ENCODE measurements at places on chromosomes 7 and 10. TPM values are rescaled to one million over a fixed set of nuclear protein-coding genes. Genes with fewer than 3 reads are reported as not detected.

GRCh38 chr10:15106352-15107013, 9.3 kb downstream of the RPP38 start:
- no peak overlapping the region for H3K27ac ChIP-seq
- no peaks in the 10 kb centered on the region for H3K27me3 ChIP-seq
- peak; percentile 73 for DNase-seq
- H3K4me1 ChIP-seq, result no peaks in the 10 kb centered on the region
- no peak overlapping the region for H3K4me3 ChIP-seq

DNA sequence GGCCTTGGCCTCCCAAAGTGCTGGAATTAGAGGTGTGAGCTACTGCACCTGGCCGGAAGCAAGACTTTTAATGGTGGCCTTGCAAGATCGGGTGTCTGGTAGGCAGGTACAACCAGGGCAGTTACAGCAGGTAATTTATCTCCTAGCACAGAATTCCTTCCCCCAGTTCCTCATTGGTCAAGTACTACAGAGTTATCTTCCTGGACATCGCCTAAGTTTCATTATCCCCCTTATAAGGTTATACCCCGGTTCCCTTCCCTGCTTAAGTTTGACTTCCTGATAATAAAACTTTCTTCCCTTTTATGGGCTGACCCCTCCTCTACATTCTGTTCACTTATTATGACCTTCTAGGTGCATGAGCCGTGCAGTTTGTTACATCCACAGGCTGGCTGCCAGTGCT, 19.0 kb upstream of the CYP3A43 start:
- no peaks in the 10 kb centered on the region for H3K4me1 ChIP-seq
- no peaks in the 10 kb centered on the region for H3K36me3 ChIP-seq
- H3K27ac ChIP-seq, result no peak overlapping the region
- DNase-seq, result no peak
- H3K4me3 ChIP-seq, result no peak overlapping the region

DNA sequence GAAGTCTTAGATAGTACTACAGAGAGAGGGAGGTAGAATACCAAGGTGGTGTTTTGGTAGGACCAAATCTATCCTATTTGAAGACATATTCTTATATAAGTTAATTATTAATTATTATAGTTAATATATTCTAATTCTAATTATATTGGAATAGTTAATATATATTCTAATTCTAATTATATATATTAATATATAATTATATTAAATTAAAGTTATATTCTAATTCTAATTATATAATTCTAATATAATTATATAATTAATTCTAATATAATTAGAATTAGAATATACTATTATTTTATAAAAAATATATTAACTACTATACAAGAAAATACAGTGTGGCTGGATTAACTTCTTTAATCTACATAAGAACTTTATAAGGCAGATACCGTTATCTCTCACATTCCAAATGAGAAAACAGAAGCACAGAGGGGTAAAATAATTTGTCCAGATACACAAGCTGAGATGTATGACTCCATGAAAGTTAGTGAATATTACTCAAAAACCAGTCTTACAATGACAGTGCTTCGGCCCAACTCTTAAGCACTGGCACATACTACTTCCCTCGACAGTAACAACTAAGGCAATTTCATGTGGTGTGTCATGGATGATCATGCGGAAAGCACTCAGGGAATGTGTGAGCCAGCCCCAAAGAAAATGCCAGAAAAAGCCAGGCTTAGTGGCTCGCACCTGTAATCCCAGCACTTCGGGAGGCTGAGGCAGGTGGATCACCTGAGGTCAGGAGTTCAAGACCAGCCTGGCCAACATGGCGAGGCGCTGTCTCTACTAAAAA, 42.6 kb downstream of the TYW1B start:
- no peak overlapping the region for H3K4me3 ChIP-seq
- no peaks in the 10 kb centered on the region for H3K27me3 ChIP-seq
- no peak overlapping the region for H3K27ac ChIP-seq
- peaks cover 9% of the 10 kb centered on the region for H3K4me1 ChIP-seq

DNA sequence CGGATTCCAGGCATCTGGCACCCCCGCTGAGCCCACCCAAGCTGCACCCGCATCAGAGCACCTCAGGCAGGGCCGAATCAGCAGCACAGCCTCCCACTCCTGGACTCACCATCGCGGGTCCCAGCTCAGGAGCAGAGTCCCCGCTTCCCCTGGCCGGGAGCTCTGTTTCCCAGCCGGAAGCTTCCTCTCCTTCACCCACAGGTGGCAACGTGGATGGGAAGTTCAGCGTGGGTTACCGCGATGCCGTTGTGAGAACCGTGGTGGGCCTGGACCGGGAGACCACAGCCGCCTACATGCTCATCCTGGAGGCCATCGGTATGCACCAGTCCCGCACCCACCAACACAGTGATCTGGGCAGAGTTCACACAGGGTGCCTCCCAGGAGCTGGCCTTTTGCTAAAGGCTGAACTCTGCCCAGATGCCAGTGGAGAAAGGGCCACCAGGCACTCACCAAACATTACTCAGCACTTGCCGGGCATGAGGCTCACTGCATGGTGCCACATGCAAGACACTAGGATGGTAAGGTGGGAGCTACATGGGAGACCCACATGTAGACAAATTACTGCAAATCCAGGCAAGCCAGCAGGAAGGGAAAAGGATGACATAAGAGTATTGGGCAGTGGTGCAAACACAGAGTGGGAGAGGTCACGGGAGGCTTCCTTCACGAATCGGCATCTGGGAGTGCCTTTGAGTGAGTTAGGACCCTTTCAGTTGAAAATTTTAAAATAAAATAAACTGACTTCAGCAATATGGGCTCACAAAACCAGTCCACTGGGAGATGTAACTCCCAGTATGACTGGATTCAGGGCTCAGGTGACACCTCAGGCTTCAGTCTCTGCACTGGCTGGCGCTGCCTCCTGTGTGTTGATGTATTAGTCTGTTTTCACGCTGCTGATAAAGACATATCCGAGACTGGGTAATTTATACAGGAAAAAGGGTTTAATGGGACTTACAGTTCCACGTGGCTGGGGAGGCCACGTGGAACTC, 10.4 kb downstream of the C10orf105 start:
- H3K27me3 ChIP-seq, result no peaks in the 10 kb centered on the region
- H3K27ac ChIP-seq, result no peak overlapping the region
- no peaks in the 10 kb centered on the region for H3K36me3 ChIP-seq
- no peak overlapping the region for H3K4me3 ChIP-seq
- no peak for DNase-seq

Gene CYP3A4
- total RNA-seq, result not detected

Gene TBRG4
- total RNA-seq, result 107 TPM

Gene UCMA
- total RNA-seq, result not detected

DNA sequence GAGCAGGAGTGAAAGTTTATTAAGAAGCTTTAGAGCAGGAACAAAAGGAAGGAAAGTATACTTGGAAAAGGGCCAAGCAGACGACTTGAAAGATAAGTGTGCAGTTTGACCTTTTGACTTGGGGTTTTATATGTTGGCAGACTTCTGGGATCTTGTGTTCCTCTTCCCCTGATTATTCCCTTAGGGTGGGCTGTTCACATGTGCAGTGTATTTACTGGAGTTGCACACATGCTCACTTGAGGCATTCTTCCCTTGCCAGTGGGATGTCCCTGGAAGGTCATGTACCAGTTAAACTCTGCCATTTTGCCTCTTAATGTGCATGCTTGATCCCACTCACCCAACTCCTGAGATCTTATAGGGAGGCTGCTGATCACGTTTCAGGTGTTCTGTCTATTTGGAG, 23.4 kb upstream of the ARHGAP12 start:
- no peak overlapping the region for H3K4me3 ChIP-seq
- no peaks in the 10 kb centered on the region for H3K36me3 ChIP-seq
- H3K27me3 ChIP-seq, result no peaks in the 10 kb centered on the region
- no peak for DNase-seq
- H3K4me1 ChIP-seq, result peaks cover 11% of the 10 kb centered on the region
- H3K27ac ChIP-seq, result no peak overlapping the region

- DNase-seq, result no peak
- no peaks in the 10 kb centered on the region for H3K27me3 ChIP-seq
- no peak overlapping the region for H3K27ac ChIP-seq
- no peaks in the 10 kb centered on the region for H3K4me1 ChIP-seq
- H3K4me3 ChIP-seq, result no peak overlapping the region
Measured at GRCh38 chr7:130385600-130386066, 5.3 kb downstream of the CPA1 start.

- no peak overlapping the region for H3K4me3 ChIP-seq
- no peaks in the 10 kb centered on the region for H3K27me3 ChIP-seq
- H3K4me1 ChIP-seq, result peaks cover 29% of the 10 kb centered on the region
Measured at GRCh38 chr10:69315100-69315542, 36.8 kb downstream of the HK1 start.

DNA sequence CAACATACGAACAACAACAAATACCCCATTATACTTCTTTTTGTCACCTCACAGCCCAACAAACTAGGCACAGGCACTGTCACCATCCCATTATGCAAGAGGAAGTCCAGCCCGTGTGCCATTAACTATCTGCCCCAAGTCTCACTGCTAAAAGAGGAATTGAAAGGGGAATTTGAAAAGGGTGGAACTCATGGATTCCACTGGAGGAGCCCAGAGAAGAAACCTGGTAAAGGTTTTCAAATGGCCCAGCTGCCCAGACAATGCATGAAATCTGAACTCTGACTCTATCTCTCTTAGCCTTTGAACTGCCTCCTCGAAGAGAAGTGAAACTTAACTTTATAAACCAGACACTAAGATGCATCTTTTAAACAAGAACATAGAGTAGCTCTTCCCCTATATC, 130.0 kb downstream of the PLXNA4 start:
- H3K36me3 ChIP-seq, result no peaks in the 10 kb centered on the region
- H3K4me1 ChIP-seq, result no peaks in the 10 kb centered on the region
- H3K4me3 ChIP-seq, result no peak overlapping the region
- no peak for DNase-seq
- no peaks in the 10 kb centered on the region for H3K27me3 ChIP-seq

GRCh38 chr7:81333004-81333403, 414.2 kb upstream of the SEMA3C start:
- no peak overlapping the region for H3K27ac ChIP-seq
- no peak overlapping the region for H3K4me3 ChIP-seq
- H3K4me1 ChIP-seq, result 0 out of 2 replicates have a peak, but pooled peaks cover 6% of the 10 kb centered on the region
- H3K36me3 ChIP-seq, result no peaks in the 10 kb centered on the region
- DNase-seq, result peak; percentile 46

- H3K27me3 ChIP-seq, result no peaks in the 10 kb centered on the region
- no peaks in the 10 kb centered on the region for H3K4me1 ChIP-seq
- H3K36me3 ChIP-seq, result no peaks in the 10 kb centered on the region
- no peak overlapping the region for H3K27ac ChIP-seq
Measured at GRCh38 chr7:64400401-64400800, 86.6 kb downstream of the ZNF736 start.

DNA sequence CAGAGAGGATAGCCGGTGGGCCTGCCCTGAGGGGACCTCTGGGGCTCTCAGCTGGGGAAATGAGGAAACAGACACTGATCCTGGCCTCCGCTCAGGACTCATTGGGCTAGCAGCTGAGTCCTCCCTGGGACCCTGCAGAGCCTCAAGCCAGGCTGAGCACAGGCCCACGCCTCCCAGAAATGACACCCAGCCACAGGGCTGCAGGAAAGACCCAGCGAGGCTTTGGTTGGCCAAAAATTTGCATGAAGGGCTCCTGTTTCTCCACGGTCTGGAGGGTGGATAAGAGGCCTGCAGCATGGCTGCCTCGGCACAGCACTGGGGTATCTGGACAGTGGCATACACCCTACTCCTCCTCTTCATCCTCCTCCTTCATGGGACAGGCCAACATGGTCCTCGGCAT, 60.4 kb downstream of the ZNF33B start:
- no peak for DNase-seq
- no peaks in the 10 kb centered on the region for H3K4me1 ChIP-seq
- no peaks in the 10 kb centered on the region for H3K36me3 ChIP-seq
- no peaks in the 10 kb centered on the region for H3K27me3 ChIP-seq

DNA sequence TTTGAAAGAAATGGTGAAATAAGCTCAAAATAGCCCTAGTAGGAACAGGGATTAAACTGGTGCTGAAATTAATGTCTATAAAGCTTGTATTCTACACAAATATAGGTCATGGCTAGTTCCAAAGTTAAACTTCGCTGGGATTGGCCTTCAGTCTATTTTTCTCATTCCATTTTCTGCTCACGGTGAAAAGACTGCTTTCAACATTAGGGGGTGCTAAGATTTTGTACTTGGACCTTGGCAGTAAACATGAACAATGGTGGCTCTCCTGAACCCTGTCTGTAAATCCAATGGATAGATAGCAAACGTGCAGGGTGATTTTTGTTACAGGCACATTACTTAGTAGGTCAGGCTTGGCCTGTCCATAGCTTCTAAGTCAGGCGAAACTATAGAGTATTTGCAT, 36.0 kb upstream of the RSU1 start:
- peak; percentile 20 for DNase-seq
- no peaks in the 10 kb centered on the region for H3K27me3 ChIP-seq
- H3K4me1 ChIP-seq, result peaks cover 19% of the 10 kb centered on the region
- H3K4me3 ChIP-seq, result no peak overlapping the region

- H3K27ac ChIP-seq, result peak overlapping the region; percentile 61
- peaks cover 11% of the 10 kb centered on the region for H3K4me1 ChIP-seq
- H3K27me3 ChIP-seq, result no peaks in the 10 kb centered on the region
- H3K36me3 ChIP-seq, result no peaks in the 10 kb centered on the region
Measured at GRCh38 chr10:14009371-14010100, 321.2 kb downstream of the FRMD4A start.

- no peaks in the 10 kb centered on the region for H3K27me3 ChIP-seq
- H3K4me1 ChIP-seq, result peaks cover 22% of the 10 kb centered on the region
- no peaks in the 10 kb centered on the region for H3K36me3 ChIP-seq
- H3K4me3 ChIP-seq, result no peak overlapping the region
- DNase-seq, result no peak
Measured at GRCh38 chr7:135150072-135150782, 2.4 kb downstream of the TMEM140 start.

DNA sequence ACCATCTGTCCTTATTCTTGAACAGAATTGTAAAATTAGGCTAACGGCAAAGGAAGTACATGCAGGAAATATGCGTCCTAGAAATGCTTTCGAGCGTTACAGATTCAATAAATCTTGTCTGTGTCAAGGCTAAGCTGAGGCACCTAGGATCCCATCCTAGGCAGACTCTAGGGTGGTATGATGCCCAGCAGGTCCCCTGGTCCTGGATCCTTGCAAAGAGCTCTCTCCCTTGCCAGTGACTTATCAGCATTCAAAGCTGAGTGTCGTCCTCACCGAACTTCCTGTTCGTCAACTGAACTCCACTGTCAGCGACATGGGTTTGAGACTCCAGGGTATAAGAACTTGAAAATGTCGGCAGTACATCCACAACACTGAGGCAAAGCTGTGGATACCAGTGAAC, 61.5 kb downstream of the AKR1E2 start:
- H3K27me3 ChIP-seq, result no peaks in the 10 kb centered on the region
- H3K4me3 ChIP-seq, result no peak overlapping the region
- no peak overlapping the region for H3K27ac ChIP-seq
- H3K4me1 ChIP-seq, result peaks cover 9% of the 10 kb centered on the region
- H3K36me3 ChIP-seq, result no peaks in the 10 kb centered on the region

DNA sequence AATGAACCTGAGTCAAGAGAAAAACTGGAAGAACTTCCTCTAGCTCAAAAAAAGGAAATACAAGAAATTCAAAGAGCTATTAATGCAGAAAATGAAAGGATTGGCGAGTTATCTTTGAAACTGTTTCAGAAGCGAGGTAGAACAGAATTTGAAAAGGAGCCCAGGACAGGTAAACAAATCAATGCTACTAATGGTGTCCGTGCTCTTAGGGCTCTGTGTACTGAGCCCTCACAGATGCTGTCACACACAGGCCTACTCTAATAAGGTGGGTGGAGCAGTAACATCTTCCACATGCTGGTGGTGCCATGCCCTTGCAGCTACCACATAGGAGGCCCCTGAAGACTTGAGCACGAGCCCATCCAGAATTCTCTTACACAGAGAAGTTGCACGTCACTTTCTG, 46.1 kb downstream of the DYNC2I1 start:
- no peaks in the 10 kb centered on the region for H3K27me3 ChIP-seq
- peaks cover 10% of the 10 kb centered on the region for H3K36me3 ChIP-seq
- no peak overlapping the region for H3K4me3 ChIP-seq

All from PC-3 (cell line).